ENCODE measurements at places on chromosomes 3 and 15. TPM values are rescaled to one million over a fixed set of nuclear protein-coding genes. Genes with fewer than 3 reads are reported as not detected.

- DNase-seq, result no peak
Observed at GRCh38 chr3:157285141-157285540, 125.2 kb upstream of the CCNL1 start.

GRCh38 chr3:158110658-158111018 is 749 bp downstream of the RSRC1 start:
- DNase-seq, result no peak

DNA sequence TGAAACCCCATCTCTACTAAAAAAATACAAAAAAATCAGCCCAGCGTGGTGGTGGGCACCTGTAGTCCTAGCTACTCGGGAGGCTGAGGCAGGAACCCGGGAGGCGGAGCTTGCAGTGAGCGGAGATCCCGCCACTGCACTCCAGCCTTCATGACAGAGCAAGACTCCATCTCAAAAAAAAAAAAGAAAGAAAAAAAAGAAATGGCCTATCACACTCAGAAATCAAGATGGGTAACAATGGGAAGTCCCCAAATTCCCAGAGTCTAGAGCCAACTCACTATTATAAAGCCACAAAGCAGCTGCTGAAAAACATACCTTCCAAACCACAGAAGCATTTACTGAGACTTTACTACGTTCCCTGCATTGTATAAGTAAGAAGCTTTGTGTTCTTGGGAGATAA is 7.5 kb downstream of the HDGFL3 start:
- DNase-seq, result peak; percentile 86

DNA sequence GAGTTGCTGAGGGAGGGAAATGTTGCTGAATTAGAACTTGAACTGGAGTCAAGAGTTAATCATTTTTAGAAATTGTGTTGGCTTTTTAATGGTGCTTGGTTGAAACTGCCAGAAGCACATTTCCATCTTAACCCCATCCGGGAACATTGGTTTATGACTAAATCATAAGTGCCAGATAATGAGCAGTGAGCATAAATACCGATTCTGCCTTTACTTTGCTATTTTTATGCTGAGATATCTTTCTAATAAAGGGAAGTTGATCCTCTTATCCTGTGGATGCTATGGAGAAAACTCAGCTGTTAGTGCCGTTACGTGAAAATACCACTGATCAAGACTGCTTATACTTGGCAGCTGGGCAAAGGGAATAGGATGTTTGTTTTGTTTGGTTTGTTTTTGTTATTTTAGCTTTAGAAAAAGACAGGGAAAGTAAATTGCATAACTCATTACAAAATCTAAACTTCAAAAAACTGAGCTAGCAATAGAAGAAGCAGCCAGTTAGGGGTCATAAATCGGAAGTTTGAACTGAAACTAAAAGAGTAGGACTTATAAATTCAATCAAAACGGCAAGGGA is 813.1 kb downstream of the NAALADL2 start:
- DNase-seq, result no peak

- DNase-seq, result no peak
Observed at GRCh38 chr3:196232154-196232881, 16.0 kb downstream of the SLC51A start.

DNA sequence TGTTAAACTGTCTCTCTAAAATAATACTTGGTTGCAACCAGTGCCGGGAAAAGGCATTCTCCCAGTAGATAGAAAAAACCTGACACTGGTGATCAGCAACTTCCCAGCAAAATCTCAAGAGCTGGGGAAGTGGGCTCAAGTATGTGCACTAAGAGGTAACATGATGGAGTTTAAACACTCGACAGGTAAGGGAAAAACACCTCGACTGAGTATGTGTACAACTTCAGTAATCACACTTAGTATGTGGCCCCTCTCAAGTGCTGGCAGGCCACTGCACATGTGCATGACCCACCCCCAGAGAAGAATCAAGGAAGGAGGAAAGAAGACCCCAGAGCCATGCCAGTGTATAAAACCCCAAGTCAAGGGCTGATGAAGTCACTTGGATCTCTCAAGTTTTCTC is 27.4 kb downstream of the SPESP1 start:
- no peak for DNase-seq

- no peak for DNase-seq
Observed at GRCh38 chr3:118485693-118486092, 549.0 kb downstream of the IGSF11 start.

GRCh38 chr3:104397713-104398112 is 969.0 kb upstream of the ALCAM start:
- no peak for DNase-seq

The LRRIQ4 gene
- not detected for total RNA-seq

- DNase-seq, result no peak
Observed at GRCh38 chr3:149552700-149553099, 78.2 kb downstream of the TM4SF4 start.

The ALDH1A2 gene
- 18.9 TPM for total RNA-seq

DNA sequence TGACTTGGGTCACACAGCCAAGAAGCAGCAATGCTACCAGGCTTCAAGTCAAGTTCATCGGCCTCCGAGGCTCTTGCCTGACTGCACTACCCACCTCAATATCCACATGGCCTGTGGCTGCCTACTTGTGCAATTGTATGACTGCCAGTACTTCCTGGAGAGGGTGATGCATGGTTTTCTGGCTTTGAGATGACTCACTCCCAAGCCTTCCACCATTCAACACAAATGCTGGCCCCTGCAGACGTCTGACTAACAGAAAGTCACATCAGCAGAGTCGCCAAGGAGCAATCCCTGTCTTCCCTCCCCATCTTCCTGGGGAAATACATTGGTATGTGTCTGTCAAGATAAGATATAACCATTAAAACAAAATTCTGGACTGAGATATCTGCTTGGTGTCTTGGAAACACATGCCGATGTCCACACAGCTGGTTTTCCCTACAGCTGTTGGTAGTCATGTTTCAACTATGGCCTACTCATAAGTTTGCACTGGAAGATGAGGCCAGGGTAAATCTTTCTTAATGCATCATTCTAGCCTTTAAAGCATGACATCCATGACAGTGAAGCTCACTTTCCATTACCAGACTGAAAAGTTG is 79.6 kb upstream of the SPATA12 start:
- peak; percentile 76 for DNase-seq

DNA sequence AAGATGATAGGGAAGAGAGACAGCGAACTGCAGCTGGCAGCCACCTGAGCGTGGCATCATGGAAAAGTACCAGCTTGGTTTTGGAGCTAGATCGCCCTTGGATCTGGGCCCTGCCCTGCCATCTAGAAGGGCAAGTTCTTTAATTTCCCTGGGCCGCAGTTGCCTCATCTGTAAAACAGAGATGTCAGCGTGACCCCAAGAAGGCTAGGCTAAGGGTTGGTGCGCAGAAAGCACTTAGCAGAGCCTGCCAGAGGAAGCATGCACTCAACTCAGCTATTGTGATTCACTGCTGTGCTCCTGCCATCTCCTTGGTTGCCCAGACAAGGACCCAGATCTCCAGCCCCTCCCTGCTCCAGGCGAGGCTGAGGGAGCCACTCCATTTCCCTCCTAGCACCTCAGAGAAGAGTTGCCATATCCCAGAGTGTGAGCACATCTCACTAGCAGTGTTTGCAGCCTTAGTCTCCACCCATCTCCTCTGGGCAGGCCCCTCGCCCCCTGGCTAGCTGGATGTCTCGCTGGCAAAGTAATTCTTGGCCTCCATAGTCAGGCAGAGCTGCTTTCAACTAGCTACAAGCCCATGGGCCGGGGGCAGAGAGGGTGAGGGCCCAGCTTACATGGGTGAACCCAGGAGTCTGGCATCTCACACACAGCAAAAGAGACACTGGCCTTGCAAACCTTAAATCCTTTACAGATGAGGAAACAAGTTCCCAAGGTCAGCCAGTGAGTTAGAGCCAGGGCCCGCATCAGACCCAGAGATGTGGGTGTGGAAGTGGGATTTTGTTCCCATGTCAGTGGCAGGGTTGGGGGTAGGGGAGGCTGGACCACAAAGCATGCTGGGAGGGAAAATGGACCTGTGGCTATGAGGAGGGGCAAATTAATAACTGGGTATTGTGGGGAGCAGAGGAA is 280.7 kb upstream of the TLE3 start:
- DNase-seq, result no peak

DNA sequence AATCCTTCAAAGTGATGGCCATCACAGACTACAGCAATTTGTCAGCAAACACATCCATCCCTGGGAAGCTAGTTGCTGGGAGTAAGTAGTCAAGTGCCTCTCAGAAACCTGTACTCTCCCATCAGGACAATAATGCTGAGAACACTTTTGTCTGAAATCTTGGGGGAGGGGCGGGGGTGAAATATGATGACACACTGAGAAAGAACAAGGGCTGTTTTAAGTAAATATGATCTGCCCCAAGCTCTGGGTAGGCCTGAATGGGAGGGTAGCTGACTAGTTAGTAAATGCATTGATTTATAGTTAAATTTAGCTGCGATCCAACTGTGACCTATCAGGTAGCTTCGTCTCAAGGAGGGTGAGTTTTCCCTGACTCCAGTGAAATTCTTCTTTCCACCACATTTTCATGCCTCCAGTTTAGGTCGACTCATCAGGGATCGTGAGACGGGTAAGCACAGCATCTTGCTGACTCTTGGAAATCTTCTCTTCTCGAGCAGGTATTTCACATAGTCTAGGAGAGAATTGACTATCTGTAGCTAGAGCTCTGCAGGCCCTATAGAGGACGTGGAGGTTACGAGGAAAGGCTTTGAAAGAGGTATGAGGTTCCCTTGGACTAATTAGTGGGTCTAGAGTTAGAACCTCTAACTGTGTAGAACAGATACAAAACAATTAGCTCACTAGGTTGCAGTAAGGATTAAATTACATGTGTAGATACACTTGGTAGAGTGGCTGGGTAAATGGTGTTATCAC is 213.4 kb upstream of the SLC2A2 start:
- no peak for DNase-seq

- DNase-seq, result peak; percentile 6
Observed at GRCh38 chr3:121064121-121064520, 156.1 kb downstream of the STXBP5L start.

DNA sequence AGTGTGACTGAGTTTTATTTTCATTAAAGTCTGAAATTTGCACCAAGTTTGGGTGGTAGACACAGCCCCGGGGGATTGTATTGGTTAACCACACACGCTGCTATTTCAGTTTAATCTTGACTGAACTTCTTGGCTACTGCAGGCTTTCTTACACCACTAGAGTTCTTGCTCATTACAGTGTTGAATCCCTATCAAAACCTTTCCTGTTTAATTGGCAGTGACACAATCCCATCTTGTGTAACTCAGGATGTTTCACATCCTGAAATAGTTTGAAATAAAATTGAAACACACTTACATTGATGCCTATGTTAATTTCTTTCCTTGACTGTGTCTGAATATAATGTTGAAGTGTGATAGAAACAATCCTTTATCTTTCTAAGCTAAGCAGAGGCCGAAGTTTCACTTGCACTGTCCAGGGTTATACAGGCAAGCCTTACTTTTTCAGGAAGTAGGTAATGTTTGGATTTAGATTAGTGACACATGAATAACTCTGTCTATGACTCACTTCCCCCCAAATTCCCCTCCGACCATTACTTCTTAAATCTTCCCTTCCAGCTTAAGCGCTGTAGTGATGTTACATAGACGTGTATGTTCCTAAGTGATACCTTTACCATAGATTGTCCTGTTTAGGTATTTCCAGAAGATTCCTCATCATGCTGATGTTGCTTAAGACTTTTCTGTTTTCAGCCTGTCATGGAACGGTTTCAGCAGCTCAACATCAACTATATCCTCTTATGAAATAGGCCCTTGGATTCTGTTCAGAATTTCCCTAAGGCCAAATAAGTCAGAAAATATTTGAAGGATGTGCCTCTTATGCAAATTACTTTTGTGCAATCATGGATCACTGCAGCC is 16.8 kb downstream of the ATG7 start:
- DNase-seq, result peak; percentile 88

GRCh38 chr3:108757404-108757982 is at the start of gene RETNLB:
Gene RETNLB (minus strand): TSS chr3:108757410. CDS start chr3:108757185, 225 bp downstream.
- DNase-seq, result no peak

The RHOV gene
- total RNA-seq, result 0.23 TPM

DNA sequence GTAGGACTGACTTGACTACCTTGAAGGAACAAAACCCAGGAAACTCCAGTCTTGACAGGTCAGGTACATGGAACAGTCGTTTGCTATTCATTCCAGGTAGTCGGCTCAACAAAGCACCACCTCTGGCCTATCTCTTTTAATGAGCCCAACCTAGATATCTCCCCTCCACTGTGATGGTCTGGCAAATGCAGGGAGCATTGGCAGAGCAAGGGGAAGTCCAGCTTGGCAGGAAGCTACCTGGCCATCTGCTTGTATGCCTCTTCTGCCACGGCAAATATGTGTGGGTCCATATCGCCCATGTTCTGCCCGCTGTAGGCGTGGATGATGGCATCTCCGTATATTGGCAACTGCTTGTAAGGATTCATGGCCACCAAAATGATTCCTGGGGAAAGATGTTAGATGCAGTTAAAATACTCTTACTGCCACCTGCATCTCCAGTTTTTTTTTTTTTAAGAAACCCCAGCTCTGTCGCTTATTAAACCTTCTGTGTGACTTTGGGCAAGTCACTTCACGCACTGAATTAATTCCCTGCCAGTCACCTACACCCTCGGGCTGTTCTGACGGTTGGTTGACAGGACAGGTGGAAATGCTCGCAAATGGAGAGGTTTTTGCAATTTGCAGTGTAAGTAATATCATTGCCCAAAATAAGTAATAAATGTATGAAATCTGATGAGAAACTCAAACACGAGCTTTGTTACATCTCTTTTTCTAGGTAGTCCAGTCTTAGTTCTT is 16.8 kb downstream of the MYO5C start:
- DNase-seq, result no peak

The IL17RB gene
- 2.7 TPM for total RNA-seq

- DNase-seq, result no peak
Observed at GRCh38 chr3:19967812-19968211, 20.9 kb downstream of the RAB5A start.

- DNase-seq, result no peak
Observed at GRCh38 chr3:28150465-28151206, 90.8 kb upstream of the CMC1 start.

The MYRIP gene
- total RNA-seq, result 0.07 TPM

Measured in Caki2 (cell line).